ENCODE measurements at places on chromosomes 13 and 19.
A peak's percentile ranks its signal among the peaks of the same experiment; 100 is the strongest.

- ATAC-seq: no peak
Measured at GRCh38 chr13:24080134-24080533, 80.4 kb upstream of the SPATA13 start.

GRCh38 chr19:30076751-30077670, 135.0 kb downstream of the URI1 start:
- ATAC-seq: no peak

GRCh38 chr13:77390391-77390790, 63.5 kb upstream of the MYCBP2 start:
- ATAC-seq: no peak

DNA sequence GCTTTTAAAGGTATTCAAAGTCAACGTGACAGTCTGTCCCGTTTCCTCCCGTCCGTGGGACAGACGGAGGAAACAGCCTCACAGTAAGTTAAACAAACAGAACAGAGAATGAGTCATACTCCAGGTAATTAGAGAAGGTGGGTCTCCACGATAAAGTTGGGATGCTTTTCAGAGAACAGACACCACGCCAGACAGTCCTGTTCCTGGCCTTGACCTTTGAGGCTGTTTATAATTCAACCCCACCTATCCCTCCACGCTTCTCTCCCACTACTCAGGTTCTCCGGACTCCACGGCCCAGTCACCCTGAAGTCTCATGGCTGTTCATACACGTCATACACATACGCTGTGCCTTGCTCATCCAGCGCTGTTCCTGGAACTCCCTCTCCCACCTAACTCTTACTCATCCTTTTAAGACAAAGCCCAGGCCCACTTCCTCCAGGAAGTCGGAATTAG, 42.5 kb downstream of the ARHGEF18 start:
- no peak for ATAC-seq

GRCh38 chr13:37306778-37307544, 201.5 kb upstream of the CSNK1A1L start:
- peak; percentile 94 for ATAC-seq

DNA sequence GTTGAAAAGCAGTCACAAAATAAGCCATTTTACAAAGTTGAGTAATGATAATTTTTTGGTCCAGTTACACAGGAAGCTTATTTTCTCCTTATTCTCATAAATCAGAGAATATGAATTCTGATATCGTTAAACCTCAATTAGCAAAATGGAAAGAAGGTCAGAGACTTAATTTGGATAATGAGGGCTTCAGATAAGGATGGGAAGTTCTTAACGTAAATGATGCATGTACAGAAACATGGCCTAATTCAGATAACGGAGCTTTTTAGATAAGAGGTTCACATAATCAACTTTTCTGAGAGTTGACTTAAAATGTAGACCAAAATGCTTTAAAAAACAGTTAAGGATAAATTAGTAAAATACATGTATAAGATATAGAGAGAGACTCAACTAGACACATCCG, 746.3 kb upstream of the SLC10A2 start:
- no peak for ATAC-seq

- ATAC-seq: peak; percentile 48
Measured at GRCh38 chr19:45439569-45440258, 16.0 kb upstream of the ERCC1 start.

GRCh38 chr13:106415442-106415841, 120.0 kb downstream of the EFNB2 start:
- ATAC-seq: no peak

DNA sequence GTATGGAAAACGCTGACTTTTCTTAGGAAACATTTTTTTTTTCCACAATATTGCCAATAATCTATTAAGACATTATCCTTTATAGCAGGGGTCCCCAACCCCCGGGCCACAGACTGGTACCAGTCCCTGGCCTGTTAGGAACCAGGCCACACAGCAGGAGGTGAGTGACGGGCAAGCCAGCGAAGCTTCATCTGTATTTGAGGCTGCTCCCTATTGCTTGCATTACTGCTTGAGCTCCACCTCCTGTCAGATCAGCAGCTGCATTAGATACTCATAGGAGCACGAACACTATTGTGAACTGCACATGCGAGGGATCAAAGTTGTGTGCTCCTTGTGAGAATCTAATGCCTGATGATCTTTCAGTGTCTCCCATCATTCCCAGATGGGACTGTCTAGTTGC, 793.7 kb downstream of the SLITRK5 start:
- ATAC-seq: no peak

- no peak for ATAC-seq
Measured at GRCh38 chr19:16467581-16467980, 4.2 kb downstream of the EPS15L1 start.

- no peak for ATAC-seq
Measured at GRCh38 chr13:59837101-59837500, 326.6 kb downstream of the DIAPH3 start.

- ATAC-seq: no peak
Measured at GRCh38 chr13:21075011-21075378, 13.6 kb upstream of the LATS2 start.

DNA sequence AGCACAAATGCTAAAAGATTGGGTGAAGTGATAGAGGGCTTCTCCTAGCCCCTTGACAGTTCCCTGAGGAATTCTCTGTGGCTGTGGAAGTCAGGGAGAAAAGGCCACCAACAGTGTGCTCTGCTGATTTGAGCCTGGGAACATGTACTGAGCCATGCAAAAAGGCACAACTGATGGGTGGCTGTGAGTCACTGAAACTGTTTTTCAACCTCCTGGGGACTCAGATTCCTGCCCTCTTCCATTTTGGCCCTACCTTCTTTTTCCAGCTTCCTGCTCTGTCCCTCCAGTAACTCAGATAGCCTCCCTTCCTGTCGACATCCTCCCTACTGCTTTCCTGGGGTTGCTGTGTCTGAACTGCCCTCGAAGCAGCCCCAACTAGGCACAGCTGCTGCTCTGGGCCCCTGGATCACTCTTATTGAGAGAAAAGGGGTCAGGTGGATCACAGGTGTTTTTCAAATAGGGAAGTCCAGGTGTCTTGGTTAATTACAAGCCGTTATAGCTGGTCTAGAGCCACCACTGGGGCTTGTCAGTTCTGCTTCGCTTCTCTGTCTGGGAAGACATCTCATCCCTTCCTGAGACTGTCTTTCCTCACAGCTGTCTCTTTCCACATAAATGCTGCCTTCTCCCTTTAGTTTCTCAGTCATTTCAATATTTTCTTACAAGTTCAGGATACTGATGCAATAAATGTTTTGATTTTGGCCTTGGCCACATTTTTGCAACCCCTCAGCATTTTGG, 13.7 kb downstream of the FAM124A start:
- no peak for ATAC-seq

GRCh38 chr13:105641121-105641520, 894.3 kb downstream of the EFNB2 start:
- no peak for ATAC-seq

DNA sequence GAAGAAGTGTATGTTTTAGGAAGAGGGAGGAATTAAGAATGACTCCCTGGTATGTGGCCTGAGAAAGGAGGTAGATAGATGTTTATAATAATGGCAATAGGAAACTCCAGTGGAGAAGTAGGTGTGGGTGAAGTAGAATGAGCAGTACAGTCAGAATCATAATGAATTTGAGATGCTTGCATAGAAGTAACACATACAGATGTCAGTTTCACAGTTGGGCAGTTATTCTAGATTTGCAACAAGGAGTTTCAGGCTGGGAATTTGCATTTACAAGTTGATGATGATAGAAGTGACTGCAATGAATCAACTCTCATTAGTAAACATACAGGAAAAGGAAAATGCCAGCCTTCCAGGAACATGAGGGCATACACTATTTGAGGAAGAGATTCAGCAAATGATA, 149.0 kb downstream of the SLITRK1 start:
- no peak for ATAC-seq

DNA sequence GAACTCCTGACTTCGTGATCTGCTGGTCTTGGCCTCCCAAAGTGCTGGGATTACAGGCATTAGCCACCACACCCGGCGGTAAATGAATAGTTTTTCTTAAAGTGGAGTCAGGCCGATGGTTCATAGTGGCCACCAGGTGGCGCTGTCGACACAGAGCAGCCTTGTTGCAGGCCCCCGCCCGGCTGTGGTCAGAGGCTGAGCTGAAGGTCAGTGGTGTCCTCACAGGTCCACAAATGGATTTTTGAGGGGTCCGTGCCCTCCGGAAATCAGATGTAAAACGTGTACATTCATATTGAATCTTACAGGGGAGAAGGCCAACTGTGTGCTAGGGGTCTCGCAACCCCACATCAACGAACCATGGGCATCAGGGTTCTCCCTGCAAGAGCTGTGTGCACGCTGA, 13.4 kb upstream of the WDR18 start:
- ATAC-seq: no peak

GRCh38 chr19:28980236-28980868, 232.6 kb downstream of the UQCRFS1 start:
- ATAC-seq: peak; percentile 54

- peak; percentile 82 for ATAC-seq
Measured at GRCh38 chr13:109156181-109156935, 526.9 kb downstream of the MYO16 start.

DNA sequence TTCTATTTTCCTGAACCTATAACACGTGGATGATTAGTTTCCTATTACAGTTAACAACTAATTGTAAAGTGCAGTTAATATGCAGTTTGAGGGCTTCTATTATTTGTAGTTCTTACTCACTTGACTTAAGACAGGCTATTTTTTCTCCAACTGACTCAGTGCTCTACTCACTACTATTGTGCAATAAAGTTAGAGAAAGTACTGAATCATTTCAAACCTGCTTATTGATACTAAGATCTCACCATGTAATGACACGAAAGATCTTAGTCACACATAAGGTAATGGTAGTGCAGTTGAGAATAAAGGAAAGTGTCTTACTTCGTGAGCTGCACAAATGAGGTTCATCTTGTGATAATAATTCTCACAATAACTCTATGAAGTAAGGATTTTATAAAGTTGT, 22.8 kb upstream of the ITM2B start:
- no peak for ATAC-seq

GRCh38 chr13:108360139-108360538, 90.6 kb downstream of the TNFSF13B start:
- ATAC-seq: no peak

DNA sequence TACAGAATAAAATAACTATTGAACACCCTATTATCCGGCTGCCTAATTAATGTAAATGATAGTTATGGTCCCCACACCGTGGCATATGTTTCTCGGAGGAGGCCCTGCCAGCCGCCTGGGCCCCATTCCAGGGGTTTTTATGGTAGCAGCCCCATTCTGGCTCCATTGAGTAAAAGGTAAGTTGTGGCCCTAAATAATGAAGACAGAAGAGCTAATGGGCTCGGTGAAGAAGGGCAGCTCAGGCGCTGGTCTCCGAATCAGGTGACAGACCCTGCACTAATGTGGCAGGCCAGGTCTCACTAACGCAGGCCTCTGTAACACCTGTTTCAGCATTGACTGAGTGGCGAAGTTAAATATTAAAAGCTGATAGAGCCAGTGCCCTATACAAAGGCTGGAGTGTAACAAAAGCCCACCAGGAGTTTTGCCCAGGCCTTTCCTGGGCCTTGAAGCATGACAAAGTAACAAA, 19.1 kb downstream of the POP4 start:
- ATAC-seq: no peak

DNA sequence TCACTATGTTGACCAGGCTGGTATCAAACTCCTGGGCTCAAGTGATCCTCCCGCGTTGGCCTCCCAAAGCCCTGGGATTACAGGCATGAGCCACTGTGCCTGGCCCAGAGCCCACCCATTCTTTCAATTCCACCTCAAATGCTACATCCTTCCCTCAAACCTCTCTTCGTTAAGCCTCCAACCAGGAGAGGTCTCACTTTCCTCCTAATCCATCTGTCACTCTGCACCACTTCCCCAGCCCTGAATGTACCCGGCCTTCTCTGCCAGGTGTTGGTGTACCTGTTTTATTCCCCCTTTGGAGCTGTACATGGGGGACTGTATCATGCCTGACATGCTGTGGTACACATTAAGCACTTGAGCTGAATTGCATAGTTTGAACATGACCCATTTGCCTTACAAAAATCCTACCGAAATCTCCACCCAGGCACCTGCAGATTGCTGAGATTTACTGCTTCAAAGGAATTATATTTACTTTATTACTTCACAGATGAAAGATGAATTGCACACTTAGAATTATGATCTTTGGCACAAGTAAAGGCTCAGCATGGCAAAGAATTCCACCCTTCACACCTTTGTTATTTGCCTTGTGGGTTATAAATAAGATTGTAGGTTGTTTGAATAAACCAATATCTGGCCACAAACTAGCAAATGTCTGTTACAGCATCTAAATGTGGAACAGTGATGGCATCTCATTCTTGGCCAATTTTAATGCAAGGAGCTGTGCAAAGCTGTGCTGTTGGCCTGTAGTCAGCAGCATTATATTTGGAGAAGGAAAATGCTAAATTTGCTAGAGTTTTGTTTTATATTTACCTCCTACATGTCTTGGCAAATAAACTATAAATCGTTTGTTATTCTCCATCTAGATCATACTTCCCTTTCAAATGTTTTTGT, 15.6 kb upstream of the WASF3 start:
- no peak for ATAC-seq

DNA sequence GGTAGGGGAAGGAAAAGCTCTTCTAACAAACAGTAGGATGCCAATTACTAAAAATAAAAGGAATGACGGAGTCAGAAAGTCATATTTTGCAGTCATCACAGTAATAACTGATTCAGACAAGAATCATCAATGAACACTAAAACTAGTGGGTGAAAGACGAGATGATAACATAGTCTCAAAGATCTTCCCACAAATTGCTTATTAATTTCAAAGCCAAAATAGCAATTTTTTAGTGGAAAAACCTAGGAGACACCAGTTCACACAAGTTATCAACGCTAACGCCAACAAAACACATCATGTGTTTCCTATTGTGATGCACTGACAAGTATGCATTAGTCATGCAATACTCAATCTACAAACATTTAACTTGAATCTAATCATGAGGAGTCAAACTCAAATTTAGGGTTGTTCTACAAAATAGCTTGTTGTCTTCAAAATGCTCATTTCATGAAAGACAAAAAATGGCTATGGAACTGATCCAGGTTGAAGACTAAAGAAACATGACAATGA, 18.6 kb downstream of the ZNF233 start:
- ATAC-seq: no peak

GRCh38 chr13:45747071-45747470, 45.0 kb downstream of the CBY2 start:
- ATAC-seq: no peak

GRCh38 chr19:558770-559439, 13.5 kb upstream of the BSG start:
- no peak for ATAC-seq

DNA sequence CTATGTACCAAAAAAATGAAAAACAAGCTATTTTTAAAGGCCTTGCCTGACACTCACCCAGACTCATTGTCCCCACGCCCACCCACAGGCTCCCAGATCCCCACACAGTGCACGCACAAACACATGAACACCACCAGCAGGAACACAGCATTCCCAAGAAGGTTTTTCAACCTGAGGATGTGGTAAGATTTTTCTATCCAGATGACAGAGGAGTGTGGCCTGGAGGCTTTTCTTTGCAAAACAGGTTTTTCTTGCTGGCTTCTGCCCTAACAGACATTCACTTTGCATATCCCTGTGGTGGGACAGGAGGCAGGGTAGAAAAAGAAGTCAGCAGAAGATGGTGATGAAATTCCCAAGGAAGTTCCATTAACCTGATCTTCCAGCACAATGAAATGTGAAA, 97.8 kb downstream of the KLF12 start:
- no peak for ATAC-seq

Measured in SK-N-SH treated with all-trans-retinoic acid at 6 μM for 48 hours (cell line).